EH (cell line): ENCODE measurements at places on chromosomes 13 and 19.

- DNase-seq: no peak
Measured at GRCh38 chr13:111616203-111616602, 295.8 kb downstream of the TEX29 start.

DNA sequence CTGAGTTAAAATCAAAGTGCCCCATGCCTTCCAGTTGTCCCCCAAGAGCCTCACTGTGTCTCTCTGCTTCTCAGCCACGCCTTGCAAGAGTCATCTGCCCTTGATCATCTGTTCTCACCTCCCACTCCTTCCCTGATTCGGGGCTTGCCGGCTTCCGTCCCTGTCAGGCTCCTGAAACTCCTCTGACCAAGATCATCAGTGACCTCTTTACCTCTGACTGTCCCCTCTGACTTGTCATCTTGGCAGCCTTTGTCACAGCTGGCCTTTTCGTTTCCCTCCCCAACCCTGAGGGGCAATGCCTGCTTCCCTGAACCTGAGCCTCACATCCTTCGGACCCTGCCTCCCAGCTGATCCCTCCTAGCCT is 66.3 kb downstream of the MAP4K1 start:
- DNase-seq: no peak

GRCh38 chr19:42400404-42400803 is 10.3 kb upstream of the CNFN start:
- no peak for DNase-seq

- peak; percentile 66 for DNase-seq
Measured at GRCh38 chr19:1220976-1221903, 15.7 kb downstream of the STK11 start.

GRCh38 chr13:30169442-30169841 is 137.9 kb downstream of the KATNAL1 start:
- DNase-seq: no peak

- DNase-seq: no peak
Measured at GRCh38 chr13:73991384-73991783, 142.8 kb downstream of the KLF12 start.

DNA sequence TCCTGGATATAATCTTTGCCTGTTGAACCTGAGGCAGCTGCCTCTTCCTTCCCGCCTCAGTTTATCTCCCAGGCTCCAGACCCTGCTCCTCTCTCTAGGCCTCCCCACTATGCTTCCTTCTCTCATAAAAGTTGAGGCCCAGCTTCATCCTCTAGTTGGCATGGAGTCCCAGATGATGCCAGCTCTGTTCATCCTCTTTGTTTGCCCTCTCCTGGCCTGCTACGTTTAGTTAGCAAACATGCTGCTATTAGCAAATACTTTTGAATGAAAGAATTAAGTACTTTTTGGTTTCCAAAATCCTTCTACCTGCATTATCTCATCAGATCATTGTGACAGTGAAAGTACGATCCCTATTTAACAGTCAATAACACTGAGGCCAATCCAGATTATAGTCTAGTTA is 472.5 kb downstream of the COG6 start:
- DNase-seq: no peak

DNA sequence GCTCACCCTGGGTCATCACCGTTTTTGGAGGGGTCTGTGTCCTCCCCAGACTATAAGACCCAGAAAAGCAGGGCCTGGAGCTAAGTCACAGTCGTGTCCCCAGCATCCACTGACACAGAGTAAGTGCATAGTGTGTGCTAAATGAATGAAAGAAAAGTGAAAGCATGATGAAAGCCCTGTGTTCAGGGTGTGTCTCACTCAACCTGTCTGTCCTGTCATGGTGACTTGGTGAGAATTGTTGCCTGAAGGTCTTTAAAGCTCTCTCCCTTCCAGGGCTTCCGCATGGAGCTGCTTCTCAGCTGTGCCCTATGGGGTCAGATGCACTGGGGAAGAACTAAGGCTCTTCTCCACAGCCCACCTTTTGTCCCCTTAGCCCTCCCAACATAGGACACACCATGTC is 20.5 kb upstream of the IGFL1 start:
- no peak for DNase-seq

DNA sequence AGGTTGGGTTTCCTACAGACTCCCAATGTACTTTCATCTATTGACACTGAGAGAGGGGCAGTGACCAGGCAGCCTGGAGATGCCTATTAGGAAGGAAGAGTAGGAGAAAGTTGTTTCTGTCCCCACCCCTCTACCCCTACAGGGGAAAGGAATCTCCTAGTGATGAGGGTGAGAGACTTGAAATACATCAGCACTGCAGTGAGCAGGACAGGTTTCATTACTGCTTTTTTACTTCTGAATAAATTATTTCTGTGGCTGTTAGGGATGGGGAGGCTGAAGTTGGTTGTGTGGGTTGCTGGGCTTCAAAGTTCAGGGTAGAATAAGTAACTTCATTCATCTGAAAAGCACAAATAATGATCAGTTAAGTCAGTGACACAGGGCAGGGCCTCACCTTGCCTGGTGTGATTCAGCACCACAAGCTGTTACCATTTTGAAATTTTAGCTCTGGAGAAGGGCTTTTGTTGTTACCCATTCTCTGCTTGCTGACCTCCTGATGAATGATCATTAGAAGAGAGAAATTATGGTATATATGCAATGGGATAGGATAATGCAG is 19.3 kb downstream of the CEACAM1 start:
- no peak for DNase-seq

- DNase-seq: peak; percentile 57
Measured at GRCh38 chr13:30121666-30122065, 185.7 kb downstream of the KATNAL1 start.

DNA sequence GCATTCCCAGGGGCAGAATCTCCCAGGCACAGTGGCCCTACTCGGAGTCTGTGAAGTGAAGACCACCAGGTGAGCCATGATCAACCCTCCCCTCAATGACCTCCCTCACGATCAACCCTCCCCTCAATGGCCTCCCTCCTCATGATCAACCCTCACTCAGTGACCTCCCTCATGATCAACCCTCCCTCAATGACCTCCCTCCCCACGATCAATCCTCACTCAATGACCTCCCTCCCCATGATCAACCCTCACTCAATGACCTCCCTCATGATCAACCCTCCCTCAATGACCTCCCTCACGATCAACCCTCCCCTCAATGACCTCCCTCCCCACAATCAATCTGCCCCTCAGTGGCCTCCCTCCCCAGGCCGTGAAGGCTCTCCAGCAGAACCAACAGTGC is 32.1 kb downstream of the SBNO2 start:
- DNase-seq: no peak

GRCh38 chr19:14577885-14578427 is 4.9 kb upstream of the CLEC17A start:
- DNase-seq: no peak

DNA sequence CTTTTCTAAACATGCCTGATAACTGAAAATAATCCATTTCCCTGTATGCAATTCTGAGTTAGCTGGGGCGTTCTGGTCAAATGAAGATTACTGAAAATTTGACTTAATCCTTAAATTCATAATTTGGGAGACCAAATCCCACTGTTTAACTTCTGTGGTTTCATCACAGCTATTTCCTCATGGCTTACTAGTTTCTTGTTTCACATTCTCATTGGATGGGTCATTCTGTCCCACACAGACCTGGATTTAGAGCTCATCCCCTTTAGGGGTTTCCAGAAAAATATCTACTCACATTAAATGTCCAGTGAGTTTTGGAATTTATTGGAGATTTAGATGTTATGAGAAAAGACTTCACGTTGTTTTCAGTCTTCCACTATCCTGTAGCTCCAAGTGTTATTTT is 709.3 kb upstream of the KLHL1 start:
- no peak for DNase-seq

GRCh38 chr13:30373727-30374126 is 48.6 kb upstream of the UBE2L5 start:
- no peak for DNase-seq

GRCh38 chr13:90576067-90576466 is 771.4 kb upstream of the MIR17HG start:
- DNase-seq: no peak

- peak; percentile 72 for DNase-seq
Measured at GRCh38 chr19:12757544-12758274, 6.1 kb downstream of the BEST2 start.

GRCh38 chr19:14407605-14408484 is 11.3 kb downstream of the DDX39A start:
- no peak for DNase-seq

GRCh38 chr13:34611671-34612070 is 330.4 kb upstream of the NBEA start:
- DNase-seq: peak; percentile 6

DNA sequence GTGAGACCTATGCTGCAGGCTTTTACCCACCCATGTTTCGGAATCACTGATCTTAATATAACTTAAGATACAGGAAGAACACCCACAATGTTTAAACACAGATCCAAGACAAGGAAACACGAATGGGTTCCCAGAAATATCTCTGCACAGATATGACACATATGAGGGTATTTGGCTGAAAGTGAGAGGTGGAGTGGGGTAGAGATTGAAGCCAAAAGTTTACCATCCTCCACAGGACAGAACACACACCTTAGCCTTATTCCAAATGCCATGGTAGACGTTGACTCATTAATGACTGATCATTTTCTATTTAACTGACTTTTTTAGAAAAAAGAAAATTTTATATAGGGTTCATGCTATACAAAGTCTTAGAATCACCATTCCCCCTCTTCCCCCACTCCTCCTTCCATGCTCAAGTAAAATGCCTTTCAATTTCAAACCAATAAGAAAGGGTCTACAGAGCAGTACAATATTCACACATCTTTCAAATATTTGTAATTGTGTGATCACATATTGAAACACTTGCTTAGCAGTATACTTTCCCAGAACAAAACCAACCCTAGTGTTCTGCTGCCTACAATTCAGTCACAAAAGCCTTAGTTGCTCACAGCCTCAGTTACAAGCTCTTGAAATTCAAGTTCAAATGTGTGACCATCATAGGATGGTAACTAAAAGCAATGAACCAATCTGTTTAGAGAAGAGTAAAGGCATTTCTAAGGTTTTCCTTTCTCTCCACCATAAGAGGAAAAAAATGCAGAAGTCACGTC is 11.8 kb upstream of the DOCK9 start:
- DNase-seq: no peak

- DNase-seq: no peak
Measured at GRCh38 chr19:15123900-15124299, 16.7 kb downstream of the SYDE1 start.

GRCh38 chr13:51923983-51924539 is 62.3 kb downstream of the CCDC70 start:
- no peak for DNase-seq

DNA sequence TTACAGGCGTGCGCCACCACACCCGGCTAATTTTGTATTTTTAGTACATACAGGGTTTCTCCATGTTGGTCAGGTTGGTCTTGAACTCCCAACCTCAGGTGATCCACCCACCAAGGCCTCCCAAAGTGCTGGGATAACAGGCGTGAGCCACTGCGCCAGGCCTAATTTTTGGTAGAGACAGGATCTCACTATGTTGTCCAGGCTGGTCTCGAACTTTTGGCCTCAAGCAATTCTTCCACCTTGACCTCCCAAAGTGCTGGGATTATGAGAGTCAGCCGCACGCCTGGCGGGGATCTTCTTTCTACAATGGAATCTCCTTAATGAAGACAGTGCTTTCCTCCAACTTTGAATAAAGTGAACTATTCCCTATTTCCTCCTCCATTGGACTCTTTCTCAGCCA is 5.8 kb downstream of the RASIP1 start:
- DNase-seq: no peak

GRCh38 chr13:34647379-34648150 is 294.5 kb upstream of the NBEA start:
- DNase-seq: no peak

GRCh38 chr13:30332456-30333143 is 25.2 kb upstream of the KATNAL1 start:
- no peak for DNase-seq

DNA sequence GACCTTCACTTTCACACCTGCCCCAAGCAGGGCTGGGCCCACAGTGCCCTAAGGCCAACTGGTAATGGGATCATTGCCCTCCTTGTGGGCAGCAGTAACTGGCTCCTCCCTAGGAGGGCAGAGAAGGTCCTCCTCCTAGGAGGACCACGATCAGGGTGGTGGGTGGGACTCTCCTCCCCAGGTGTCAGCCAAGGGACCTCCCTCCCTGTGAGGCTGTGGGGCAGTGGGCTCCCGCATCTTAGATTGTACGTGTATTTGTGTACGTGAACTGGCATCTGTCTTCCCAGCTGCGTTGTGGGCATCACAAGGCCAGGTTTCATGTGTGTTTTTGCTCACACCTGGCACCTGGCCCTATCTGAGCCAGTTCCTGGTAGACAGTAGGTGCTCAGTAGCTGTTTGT is 111.8 kb downstream of the SOX1 start:
- DNase-seq: no peak

- no peak for DNase-seq
Measured at GRCh38 chr19:6100284-6100915, 9.9 kb downstream of the RFX2 start.
